ENCODE measurements at places on chromosomes 2 and 18. TPM values are rescaled to one million over a fixed set of nuclear protein-coding genes. Genes with fewer than 3 reads are reported as not detected.
A peak's percentile ranks its signal among the peaks of the same experiment; 100 is the strongest.

Gene NOP58
- 63.9 TPM for total RNA-seq

- peaks cover 18% of the 10 kb centered on the region for H3K36me3 ChIP-seq
- no peaks in the 10 kb centered on the region for H3K27me3 ChIP-seq
- no peak overlapping the region for H3K4me3 ChIP-seq
- peaks cover 11% of the 10 kb centered on the region for H3K4me1 ChIP-seq
- no peak for DNase-seq
Observed at GRCh38 chr2:196459539-196459938, 180.0 kb upstream of the CCDC150 start.

Gene SOX11
- total RNA-seq: not detected

- H3K36me3 ChIP-seq: no peaks in the 10 kb centered on the region
- peaks cover 39% of the 10 kb centered on the region for H3K27me3 ChIP-seq
- no peak overlapping the region for H3K4me3 ChIP-seq
- H3K27ac ChIP-seq: no peak overlapping the region
- peaks cover 16% of the 10 kb centered on the region for H3K4me1 ChIP-seq
- DNase-seq: no peak
Observed at GRCh38 chr2:111028720-111029119, 92.0 kb upstream of the BCL2L11 start.

DNA sequence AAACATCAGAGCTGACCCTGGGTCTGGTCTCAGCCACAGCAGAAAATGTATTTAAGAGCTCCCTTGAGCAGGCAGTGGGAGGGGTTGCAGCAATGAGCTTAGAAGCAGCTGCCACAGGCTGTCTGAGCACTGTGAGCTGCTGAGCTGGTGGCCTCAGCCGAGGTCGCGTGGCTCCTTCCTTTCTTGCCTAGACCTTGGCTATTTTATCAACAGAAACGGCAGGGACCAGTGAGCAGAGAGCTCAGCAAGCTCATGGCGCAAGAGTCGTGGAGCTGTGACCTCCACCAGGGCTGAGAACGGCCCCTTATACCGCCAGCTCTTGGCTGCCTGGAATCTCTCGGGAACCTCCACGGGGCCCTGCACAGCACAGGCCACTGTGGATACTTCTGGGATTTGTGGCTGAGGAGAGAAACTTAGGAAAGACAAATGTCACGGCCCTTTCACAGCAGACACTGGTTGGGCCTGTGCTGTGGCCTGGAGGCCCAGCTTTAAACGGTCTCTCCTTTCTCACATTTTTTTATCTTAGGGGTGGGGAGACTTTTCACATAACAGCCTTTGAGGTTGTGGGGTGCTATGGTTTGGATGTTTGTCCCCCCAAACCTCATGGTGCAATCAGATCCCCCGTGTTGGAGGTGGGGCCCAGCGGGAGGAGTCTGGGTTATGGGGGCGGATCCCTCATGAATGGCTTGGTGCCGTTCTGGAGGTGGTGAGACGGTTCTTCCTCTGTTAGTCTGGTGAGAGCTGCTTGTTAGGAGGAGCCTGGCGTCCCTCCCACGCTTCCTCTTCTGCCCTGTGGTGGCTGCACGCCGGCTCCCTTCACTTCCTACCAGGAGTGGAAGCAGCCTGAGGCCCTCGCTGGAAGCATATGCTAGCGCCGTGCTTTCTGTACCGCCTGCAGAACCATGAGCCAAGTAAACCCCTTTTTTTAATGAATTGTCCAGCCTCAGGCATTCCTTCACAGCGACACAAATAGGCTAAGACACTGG is 1.7 kb downstream of the ALLC start:
- peak overlapping the region; percentile 36 for H3K4me3 ChIP-seq
- DNase-seq: no peak
- no peaks in the 10 kb centered on the region for H3K36me3 ChIP-seq
- peaks cover 4% of the 10 kb centered on the region for H3K27me3 ChIP-seq
- H3K27ac ChIP-seq: no peak overlapping the region
- H3K4me1 ChIP-seq: peaks cover 23% of the 10 kb centered on the region

Gene MAPRE3
- total RNA-seq: 17.2 TPM

- no peaks in the 10 kb centered on the region for H3K36me3 ChIP-seq
- no peak for DNase-seq
- H3K4me3 ChIP-seq: peak overlapping the region; percentile 96
- no peak overlapping the region for H3K27ac ChIP-seq
- peaks cover 32% of the 10 kb centered on the region for H3K4me1 ChIP-seq
Observed at GRCh38 chr2:216082117-216082711, 495 bp downstream of the TMEM169 start.

Gene ZNF892
- 0.43 TPM for total RNA-seq

DNA sequence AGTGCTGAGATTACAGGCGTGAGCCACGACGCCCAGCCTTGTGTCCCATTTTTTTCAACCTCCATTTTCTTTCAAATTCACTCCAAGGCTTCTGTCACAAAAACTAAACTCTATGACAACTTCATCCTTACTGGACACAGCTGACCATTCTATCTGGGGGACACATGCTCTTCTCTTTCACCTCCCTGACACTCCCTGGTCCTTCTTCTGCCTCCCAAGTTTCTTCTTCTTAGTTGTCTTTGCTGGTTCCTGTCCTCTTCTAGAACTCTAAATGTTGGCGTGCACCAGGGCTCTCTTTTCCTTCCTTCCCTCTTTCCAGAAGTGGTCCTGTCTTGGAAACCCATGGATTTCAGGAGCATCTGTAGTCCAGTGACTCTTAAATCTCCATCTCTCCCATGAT is 40.1 kb upstream of the LPIN2 start:
- H3K27me3 ChIP-seq: peaks cover 9% of the 10 kb centered on the region
- no peak overlapping the region for H3K4me3 ChIP-seq
- H3K27ac ChIP-seq: no peak overlapping the region

DNA sequence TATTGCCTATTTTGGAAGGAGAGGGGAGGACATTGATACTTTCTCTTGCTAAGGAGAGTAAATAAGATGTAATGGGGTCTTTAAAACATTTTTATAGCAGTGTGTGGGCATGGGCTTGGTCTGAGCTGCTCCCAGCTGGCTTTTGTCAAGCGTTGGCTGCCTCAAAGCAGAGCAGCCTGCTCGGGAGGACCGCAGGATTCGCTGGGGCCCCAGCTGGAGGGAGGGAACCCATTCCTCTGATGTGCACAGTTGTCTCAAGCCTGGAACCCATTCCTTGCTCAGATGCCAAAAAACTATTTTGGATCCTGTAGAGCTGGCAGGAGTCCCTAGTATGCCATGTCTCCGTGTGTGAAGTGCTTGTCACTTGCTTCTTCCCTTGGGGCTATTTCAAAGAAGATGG is 59.4 kb upstream of the RMDN2 start:
- no peaks in the 10 kb centered on the region for H3K36me3 ChIP-seq
- peaks cover 12% of the 10 kb centered on the region for H3K27me3 ChIP-seq
- no peak for DNase-seq
- no peak overlapping the region for H3K27ac ChIP-seq
- H3K4me1 ChIP-seq: peaks cover 8% of the 10 kb centered on the region
- no peak overlapping the region for H3K4me3 ChIP-seq

Gene SCTR
- total RNA-seq: not detected

DNA sequence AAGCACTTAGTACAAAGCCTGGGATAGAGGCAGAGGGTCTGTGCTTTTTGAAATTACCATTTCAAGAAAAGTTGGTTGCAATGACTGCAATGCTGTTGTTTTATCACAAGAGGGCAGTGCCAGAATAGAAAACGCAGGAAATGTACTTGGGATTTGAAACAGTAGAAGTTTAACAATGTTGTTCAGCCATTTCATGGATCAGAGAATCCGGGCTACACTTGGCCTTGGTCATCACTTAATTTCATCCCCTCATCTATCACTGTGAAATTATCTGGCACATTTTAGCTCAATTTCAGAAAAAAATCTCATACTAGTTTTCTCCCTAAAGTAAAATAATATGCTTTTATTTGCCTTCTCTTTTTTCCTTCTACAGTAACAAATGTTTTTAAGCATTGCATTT is 70.8 kb downstream of the RAPGEF4 start:
- H3K36me3 ChIP-seq: peaks cover 28% of the 10 kb centered on the region
- H3K27me3 ChIP-seq: peaks cover 4% of the 10 kb centered on the region
- no peak overlapping the region for H3K27ac ChIP-seq
- H3K4me1 ChIP-seq: peaks cover 16% of the 10 kb centered on the region
- H3K4me3 ChIP-seq: no peak overlapping the region
- DNase-seq: peak; percentile 45

- H3K27me3 ChIP-seq: peaks cover 1% of the 10 kb centered on the region
- DNase-seq: no peak
- no peak overlapping the region for H3K27ac ChIP-seq
- 0 out of 2 replicates have a peak, but pooled peaks cover 6% of the 10 kb centered on the region for H3K36me3 ChIP-seq
Observed at GRCh38 chr2:233977296-233977837, 60.2 kb downstream of the TRPM8 start.

Gene ERBB4
- not detected for total RNA-seq

DNA sequence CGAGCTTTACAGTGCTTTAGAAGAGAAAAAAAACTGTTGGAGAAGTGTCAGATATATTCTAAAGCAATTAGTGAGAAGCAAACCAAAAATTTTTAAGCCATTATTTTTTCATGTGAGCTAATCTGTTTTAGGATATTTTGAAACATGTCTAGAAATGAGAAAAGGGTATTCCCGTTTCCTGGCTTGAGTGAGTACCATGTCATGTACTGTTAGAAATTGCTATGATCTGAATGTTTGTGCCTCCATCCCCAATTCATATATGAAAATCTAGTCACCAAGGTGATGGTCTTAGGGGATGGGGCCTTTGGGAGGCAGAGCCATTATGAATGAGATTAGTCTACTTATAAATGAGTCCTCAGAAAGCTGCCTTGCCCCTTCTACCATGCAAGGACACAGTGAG is 493.3 kb upstream of the GCFC2 start:
- no peak for DNase-seq
- H3K36me3 ChIP-seq: no peaks in the 10 kb centered on the region
- H3K4me1 ChIP-seq: no peaks in the 10 kb centered on the region

GRCh38 chr18:39969803-39970494 is 1985.1 kb upstream of the PIK3C3 start:
- H3K4me3 ChIP-seq: no peak overlapping the region
- no peaks in the 10 kb centered on the region for H3K36me3 ChIP-seq
- DNase-seq: no peak
- H3K27ac ChIP-seq: no peak overlapping the region
- 0 out of 2 replicates have a peak, but pooled peaks cover 1% of the 10 kb centered on the region for H3K27me3 ChIP-seq
- H3K4me1 ChIP-seq: no peaks in the 10 kb centered on the region

- no peak overlapping the region for H3K4me3 ChIP-seq
- no peaks in the 10 kb centered on the region for H3K36me3 ChIP-seq
- no peak overlapping the region for H3K27ac ChIP-seq
- H3K4me1 ChIP-seq: no peaks in the 10 kb centered on the region
Observed at GRCh38 chr18:13538630-13539029, 187.7 kb downstream of the FAM210A start.

- H3K4me3 ChIP-seq: no peak overlapping the region
- H3K27ac ChIP-seq: no peak overlapping the region
- DNase-seq: no peak
Observed at GRCh38 chr2:199465988-199466691, 8.4 kb upstream of the SATB2 start.

- DNase-seq: no peak
- no peaks in the 10 kb centered on the region for H3K36me3 ChIP-seq
- H3K4me3 ChIP-seq: no peak overlapping the region
- H3K4me1 ChIP-seq: peaks cover 40% of the 10 kb centered on the region
- peak overlapping the region; percentile 39 for H3K27ac ChIP-seq
- H3K27me3 ChIP-seq: no peaks in the 10 kb centered on the region
Observed at GRCh38 chr2:229409751-229410181, 138.7 kb upstream of the PID1 start.

GRCh38 chr2:71064110-71064611 is 4.3 kb upstream of the NAGK start:
- no peaks in the 10 kb centered on the region for H3K36me3 ChIP-seq
- no peak for DNase-seq
- no peak overlapping the region for H3K4me3 ChIP-seq
- H3K27ac ChIP-seq: no peak overlapping the region

Gene NFE2L2
- 75.3 TPM for total RNA-seq

DNA sequence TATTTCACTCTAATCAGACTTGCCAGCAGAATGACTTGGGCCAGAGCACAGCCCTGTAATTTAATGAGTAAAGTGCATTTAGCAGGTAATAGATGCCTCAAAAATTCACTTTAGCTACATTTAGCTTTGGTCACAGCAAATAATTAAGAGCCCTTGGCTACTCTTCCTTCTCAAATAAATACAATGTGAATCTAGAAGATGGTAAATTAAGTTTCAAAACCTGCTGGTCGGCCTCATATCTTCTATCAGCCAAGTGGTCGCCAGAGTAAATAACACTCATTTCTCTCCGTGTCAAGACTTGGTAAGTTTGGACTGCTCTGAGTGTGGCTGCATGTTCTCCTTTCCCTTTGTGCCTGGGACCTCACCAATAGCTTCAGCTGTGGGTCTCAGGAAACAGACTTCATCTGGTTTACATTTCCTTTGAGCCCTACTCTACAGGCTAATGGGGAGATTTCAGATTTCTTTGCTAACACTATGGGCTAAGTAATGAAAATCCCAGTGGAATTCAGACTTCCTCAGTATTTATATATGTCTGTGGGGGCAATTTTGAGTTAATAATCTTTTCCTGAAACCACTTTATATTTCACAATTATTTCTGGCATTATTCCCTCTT is 375.8 kb downstream of the RBM43 start:
- DNase-seq: no peak
- no peaks in the 10 kb centered on the region for H3K27me3 ChIP-seq
- peaks cover 51% of the 10 kb centered on the region for H3K4me1 ChIP-seq
- no peak overlapping the region for H3K27ac ChIP-seq

Gene ABCB11
- total RNA-seq: not detected

DNA sequence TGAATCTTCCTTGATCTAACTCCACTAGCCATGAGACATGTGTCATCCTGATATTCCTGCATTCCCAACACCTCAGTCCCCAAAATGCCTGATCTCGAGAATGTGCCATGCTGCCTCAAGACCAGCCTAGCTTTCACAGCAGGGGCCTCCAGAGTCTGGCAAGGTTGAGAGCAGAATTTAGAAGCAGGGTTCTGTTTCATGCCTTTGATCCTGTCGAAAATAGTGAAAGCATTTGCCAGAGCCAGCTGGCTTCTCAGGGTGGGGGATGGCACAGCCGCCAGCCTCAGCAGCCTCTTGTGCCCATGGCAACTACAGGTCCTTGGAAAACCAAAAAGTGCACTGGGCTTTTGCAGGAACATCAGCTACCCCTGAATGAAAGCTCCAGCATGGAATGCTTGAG is 143.5 kb downstream of the RTN4 start:
- no peak overlapping the region for H3K4me3 ChIP-seq
- H3K4me1 ChIP-seq: peaks cover 78% of the 10 kb centered on the region
- H3K36me3 ChIP-seq: no peaks in the 10 kb centered on the region
- H3K27ac ChIP-seq: no peak overlapping the region
- DNase-seq: no peak

GRCh38 chr2:119174216-119174992 is 15.9 kb upstream of the C1QL2 start:
- DNase-seq: no peak
- peaks cover 19% of the 10 kb centered on the region for H3K27me3 ChIP-seq

Gene TAF4B
- 1.7 TPM for total RNA-seq

- H3K27me3 ChIP-seq: peaks cover 2% of the 10 kb centered on the region
- no peaks in the 10 kb centered on the region for H3K36me3 ChIP-seq
- H3K27ac ChIP-seq: no peak overlapping the region
- no peak overlapping the region for H3K4me3 ChIP-seq
- peaks cover 22% of the 10 kb centered on the region for H3K4me1 ChIP-seq
Observed at GRCh38 chr18:21342372-21342771, 100.3 kb downstream of the GREB1L start.

- H3K27ac ChIP-seq: no peak overlapping the region
- H3K4me1 ChIP-seq: no peaks in the 10 kb centered on the region
- DNase-seq: no peak
- no peaks in the 10 kb centered on the region for H3K27me3 ChIP-seq
- H3K36me3 ChIP-seq: no peaks in the 10 kb centered on the region
- H3K4me3 ChIP-seq: no peak overlapping the region
Observed at GRCh38 chr2:206639636-206640035, 2.7 kb upstream of the FAM237A start.

GRCh38 chr18:35267161-35267651 is 22.8 kb downstream of the ZSCAN30 start:
- peaks cover 3% of the 10 kb centered on the region for H3K27me3 ChIP-seq
- H3K4me1 ChIP-seq: peaks cover 8% of the 10 kb centered on the region
- no peak for DNase-seq
- peaks cover 65% of the 10 kb centered on the region for H3K36me3 ChIP-seq
- no peak overlapping the region for H3K27ac ChIP-seq
- H3K4me3 ChIP-seq: no peak overlapping the region

All from HFFc6 (cell line).